ENCODE measurements at places on chromosomes 4 and X. TPM values are rescaled to one million over a fixed set of nuclear protein-coding genes. Genes with fewer than 3 reads are reported as not detected.

DNA sequence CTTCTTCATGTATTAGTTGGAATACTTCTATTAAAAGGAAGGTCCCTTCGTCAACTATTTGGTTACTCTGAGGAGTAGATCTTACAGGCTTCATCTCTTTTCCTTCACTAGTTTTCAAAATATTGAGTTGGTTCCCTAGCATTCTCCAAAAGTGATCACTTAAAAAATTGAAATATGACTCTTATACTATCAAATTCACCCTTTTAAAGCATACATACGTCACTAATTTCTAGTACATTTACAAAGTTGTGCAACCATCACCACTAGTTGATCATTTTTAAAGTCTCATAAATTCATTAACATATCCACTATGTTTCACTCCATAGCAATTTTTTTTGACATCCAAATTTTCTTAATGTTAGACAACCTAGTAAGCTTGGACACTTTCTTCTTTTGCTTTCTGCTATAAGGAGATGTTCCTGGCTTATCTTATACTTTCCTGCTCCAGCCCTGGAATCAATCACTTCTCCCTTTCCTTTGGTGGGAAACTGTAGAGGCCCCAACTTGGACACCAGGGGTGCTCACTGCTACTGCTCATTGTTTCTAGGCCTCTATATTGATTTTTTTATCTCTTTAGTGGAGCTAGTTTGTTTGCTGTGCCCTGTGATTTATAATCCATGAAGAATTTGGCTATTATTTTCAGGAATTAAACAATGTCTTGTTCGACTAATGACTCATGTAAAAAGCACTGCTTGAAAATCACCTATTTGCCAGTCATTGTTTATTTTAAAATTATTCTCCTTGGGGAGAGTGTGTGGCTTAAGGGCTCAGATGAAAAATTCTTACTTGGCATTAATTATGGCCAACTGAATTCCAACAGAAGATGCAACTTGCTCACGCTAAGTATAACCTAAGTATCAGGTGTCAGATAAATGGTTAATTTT lies 4.0 kb upstream of the ZFX start:
- DNase-seq, result no peak
- peaks cover 4% of the 10 kb centered on the region for H3K4me1 ChIP-seq
- no peak overlapping the region for H3K4me3 ChIP-seq
- no peaks in the 10 kb centered on the region for H3K27me3 ChIP-seq
- no peaks in the 10 kb centered on the region for H3K36me3 ChIP-seq

GRCh38 chr4:68719075-68719473 lies 48.6 kb upstream of the UGT2B15 start:
- no peaks in the 10 kb centered on the region for H3K27me3 ChIP-seq
- H3K4me1 ChIP-seq, result no peaks in the 10 kb centered on the region
- peaks cover 20% of the 10 kb centered on the region for H3K36me3 ChIP-seq

DNA sequence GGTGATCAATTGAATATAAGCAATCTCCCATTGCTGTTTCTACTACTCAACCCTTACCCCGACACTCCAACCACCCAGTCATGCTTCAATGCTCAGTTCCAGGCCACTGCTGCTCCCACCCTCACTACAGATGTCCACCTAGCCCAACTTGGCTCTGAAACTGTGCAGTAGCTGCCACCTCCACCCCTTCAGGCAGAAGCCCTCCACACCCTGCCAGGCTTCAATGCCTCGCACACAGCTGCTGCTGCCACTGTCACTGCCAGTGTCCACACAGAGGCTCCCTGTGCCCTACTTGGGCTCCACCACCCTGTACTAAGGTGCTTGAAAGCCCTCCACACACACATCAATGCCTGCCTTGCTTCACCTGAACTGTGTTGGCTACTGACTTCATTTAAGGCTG lies 34.6 kb downstream of the LAMTOR3 start:
- no peaks in the 10 kb centered on the region for H3K27me3 ChIP-seq
- H3K4me3 ChIP-seq, result no peak overlapping the region
- no peaks in the 10 kb centered on the region for H3K36me3 ChIP-seq
- H3K4me1 ChIP-seq, result no peaks in the 10 kb centered on the region
- H3K27ac ChIP-seq, result no peak overlapping the region
- no peak for DNase-seq

DNA sequence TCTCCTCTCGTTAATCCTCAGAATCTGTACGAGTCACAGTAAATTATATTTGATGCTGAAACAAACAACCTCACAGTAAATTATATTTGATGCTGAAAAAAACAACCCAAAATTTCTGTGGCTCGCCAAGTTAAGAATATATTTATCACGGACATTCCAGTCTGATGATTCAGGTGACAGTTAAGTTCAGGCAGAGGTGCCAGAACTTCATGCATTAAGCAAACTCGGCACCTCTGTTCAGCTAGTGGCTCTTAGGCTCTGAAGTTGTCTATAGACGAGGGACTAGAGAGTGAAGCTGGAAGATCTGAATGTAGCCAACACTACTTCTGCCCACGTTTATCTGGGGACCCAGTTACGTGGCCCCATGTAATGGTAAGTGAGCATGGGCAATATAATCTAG lies 132.2 kb upstream of the AGA start:
- H3K4me3 ChIP-seq, result no peak overlapping the region
- H3K27ac ChIP-seq, result no peak overlapping the region
- DNase-seq, result no peak
- no peaks in the 10 kb centered on the region for H3K4me1 ChIP-seq

DNA sequence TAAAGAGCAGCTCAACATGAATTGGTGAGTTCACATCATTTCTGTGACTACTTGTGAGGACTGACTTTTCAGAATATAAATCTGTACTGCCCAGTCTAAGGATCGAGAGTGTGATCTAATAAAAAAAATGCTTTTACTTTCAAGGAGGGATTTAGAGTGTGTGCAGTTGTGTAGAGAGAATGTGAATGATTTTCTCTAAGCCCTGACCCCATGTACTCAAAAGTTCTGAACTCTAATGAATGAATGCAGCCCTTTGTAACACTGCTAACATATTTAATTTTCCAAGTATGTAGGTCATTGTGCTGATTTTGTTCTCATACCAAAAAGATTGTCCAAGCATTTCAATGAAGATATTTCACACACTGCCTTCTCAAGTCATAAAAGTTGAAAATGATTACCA lies 92.5 kb upstream of the STOX2 start:
- DNase-seq, result no peak
- no peaks in the 10 kb centered on the region for H3K27me3 ChIP-seq
- peaks cover 4% of the 10 kb centered on the region for H3K36me3 ChIP-seq
- no peaks in the 10 kb centered on the region for H3K4me1 ChIP-seq

DNA sequence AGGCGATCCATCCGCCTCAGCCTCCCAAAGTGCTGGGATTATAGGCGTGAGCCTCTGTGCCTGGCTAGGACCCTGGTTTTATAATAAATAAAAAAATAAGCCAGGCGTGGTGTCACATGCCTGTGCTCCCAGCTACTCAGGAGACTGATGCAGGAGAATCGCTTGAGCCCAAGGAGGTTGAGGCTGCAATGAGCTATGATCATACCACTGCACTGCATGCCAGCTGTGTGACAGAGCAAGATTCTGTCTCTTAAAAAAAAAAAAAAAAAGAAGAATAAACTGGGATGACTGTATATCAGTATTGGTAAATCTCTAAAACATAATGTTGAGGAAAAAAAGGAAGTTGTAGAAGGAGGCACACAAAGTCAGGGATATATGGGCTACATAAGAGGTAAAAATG lies 45.7 kb upstream of the SLC34A2 start:
- H3K4me1 ChIP-seq, result no peaks in the 10 kb centered on the region
- no peak for DNase-seq
- H3K36me3 ChIP-seq, result no peaks in the 10 kb centered on the region
- H3K27ac ChIP-seq, result no peak overlapping the region
- H3K4me3 ChIP-seq, result no peak overlapping the region
- no peaks in the 10 kb centered on the region for H3K27me3 ChIP-seq

DNA sequence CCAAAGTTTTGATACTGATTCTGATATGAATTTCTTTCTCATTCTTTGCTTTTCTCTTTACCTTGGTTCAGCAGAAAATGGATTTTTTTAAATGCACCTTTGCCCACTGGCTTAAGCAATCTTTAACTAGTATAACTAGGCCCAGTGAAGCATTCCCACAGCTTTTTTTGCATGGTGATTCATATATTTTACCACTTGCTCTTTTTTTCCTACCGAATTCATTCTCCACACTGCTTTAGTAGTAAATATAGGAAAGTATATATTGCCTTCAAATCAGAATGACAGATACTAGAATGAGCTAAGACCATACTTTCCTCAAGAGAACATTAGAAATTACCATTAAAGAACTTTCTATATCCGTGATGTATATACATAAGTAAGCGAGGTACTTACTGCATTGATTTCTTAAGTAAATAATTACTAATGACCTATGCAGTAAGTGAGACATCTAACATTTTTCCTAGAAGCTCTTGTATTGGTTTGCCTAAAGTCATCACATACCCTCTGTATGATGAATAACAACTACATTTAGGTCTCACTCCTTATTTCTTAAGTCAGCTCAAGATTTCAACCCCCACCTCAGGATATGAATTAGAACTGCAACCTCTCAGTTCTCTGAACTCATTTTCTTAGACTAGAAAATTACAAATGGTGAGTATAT lies 44.2 kb downstream of the SLC4A4 start:
- no peak overlapping the region for H3K27ac ChIP-seq
- no peaks in the 10 kb centered on the region for H3K27me3 ChIP-seq
- no peaks in the 10 kb centered on the region for H3K36me3 ChIP-seq

DNA sequence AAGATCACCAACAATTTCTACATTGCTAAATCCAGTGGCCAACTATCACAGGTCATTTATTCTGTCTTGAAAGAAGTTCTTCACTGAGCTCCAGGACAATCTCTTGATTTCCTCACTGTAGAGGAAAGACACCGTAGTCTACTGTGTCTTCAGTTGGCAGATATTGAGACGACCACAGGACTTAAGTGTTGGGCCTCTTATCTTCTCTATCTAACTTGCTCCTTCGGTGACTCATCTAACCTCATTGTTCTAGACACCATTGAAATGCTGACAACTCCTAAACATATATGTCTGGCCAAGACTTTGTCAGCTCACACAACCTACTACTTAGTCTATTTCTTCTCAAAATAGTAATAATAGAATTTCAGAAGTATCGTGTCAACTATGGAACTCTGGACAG lies 425.8 kb downstream of the ARAP2 start:
- no peaks in the 10 kb centered on the region for H3K36me3 ChIP-seq
- H3K27ac ChIP-seq, result no peak overlapping the region
- no peak for DNase-seq
- H3K4me3 ChIP-seq, result no peak overlapping the region
- no peaks in the 10 kb centered on the region for H3K4me1 ChIP-seq

GRCh38 chr4:15729910-15730533 lies 27.2 kb downstream of the BST1 start:
- H3K27me3 ChIP-seq, result no peaks in the 10 kb centered on the region
- H3K36me3 ChIP-seq, result peaks cover 2% of the 10 kb centered on the region
- no peak overlapping the region for H3K4me3 ChIP-seq
- no peak overlapping the region for H3K27ac ChIP-seq
- H3K4me1 ChIP-seq, result no peaks in the 10 kb centered on the region

GRCh38 chr4:100017637-100018310 lies 67.7 kb upstream of the H2AZ1 start:
- H3K4me3 ChIP-seq, result no peak overlapping the region
- H3K4me1 ChIP-seq, result no peaks in the 10 kb centered on the region
- DNase-seq, result no peak
- H3K36me3 ChIP-seq, result 0 out of 2 replicates have a peak, but pooled peaks cover 2% of the 10 kb centered on the region

GRCh38 chrX:40056420-40056819 lies 41.3 kb downstream of the BCOR start:
- H3K4me3 ChIP-seq, result no peak overlapping the region
- peaks cover 84% of the 10 kb centered on the region for H3K36me3 ChIP-seq
- H3K27me3 ChIP-seq, result no peaks in the 10 kb centered on the region
- no peak overlapping the region for H3K27ac ChIP-seq
- peaks cover 2% of the 10 kb centered on the region for H3K4me1 ChIP-seq
- no peak for DNase-seq

DNA sequence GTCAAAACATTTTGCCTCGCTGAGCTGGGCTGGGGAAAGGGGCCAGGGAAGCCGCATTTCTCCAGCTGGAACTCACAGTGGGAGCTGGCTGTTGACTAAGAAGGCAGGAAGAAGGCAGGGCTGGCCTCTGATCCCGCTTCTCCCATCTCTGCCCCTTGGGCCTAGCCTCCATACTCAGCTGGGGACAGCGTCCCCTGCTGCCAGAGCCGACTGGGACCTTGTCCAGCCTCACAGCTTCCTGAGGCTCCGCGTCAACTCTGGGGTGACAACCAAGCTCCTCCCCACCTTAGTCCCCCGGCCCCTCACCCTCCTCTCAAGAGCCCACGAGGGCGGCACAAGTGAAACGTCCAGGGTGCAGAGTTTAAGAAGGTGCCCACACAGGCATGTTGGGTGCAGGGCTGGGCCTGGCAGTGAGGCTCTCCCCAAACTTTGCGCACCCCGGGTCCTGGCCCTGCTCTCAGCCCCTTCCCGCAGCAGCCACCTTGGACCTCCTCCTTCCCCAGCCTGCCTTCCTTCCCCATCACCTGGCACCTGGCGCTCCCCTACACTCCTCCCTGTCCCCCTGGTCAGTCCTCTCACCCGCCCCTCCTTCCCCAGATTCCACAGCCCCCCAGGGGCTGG lies 100.8 kb downstream of the PSAPL1 start:
- peak; percentile 50 for DNase-seq
- no peaks in the 10 kb centered on the region for H3K36me3 ChIP-seq
- no peaks in the 10 kb centered on the region for H3K4me1 ChIP-seq
- no peak overlapping the region for H3K4me3 ChIP-seq

DNA sequence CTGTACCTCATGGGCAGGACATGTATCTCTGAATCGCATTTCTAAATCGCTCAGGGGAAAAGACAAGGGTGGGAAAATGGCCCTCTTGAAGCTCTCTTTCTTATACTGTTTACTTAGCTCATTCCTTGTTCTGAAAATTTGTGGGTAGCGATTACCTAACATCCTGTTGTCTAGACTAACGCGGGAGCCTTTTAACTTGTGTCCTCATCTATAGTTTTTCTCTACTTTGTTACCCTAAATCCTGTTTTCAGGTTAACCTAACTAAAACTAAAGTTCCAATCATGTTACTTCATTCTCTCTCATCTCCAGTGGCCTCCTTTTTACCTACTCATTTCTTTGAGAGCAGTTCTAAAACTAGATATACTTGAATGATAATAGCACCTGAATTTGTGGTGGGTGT lies 45.0 kb downstream of the SNX25 start:
- H3K4me3 ChIP-seq, result no peak overlapping the region
- no peak overlapping the region for H3K27ac ChIP-seq
- no peaks in the 10 kb centered on the region for H3K36me3 ChIP-seq
- H3K4me1 ChIP-seq, result peaks cover under 1% of the 10 kb centered on the region

ADGRG4 gene
- not detected for total RNA-seq

CXorf38 gene
- total RNA-seq, result 10.5 TPM

GAGE1 gene
- not detected for total RNA-seq

TACC3 gene
- 156 TPM for total RNA-seq

CENPVL2 gene
- 2.8 TPM for total RNA-seq
